ENCODE measurements at places on chromosomes 1 and 21. TPM values are rescaled to one million over a fixed set of nuclear protein-coding genes. Genes with fewer than 3 reads are reported as not detected.

Gene OR2L13
- 0.46 TPM for polyA plus RNA-seq

Gene OR2T34
- not detected for polyA plus RNA-seq

Gene OSCP1
- polyA plus RNA-seq = 20.5 TPM

Gene MYOM3
- 0.30 TPM for polyA plus RNA-seq
